Left lobe of liver (tissue), 2 donors: ENCODE measurements at places on chromosomes 5 and 9.

- peak; percentile 81 for DNase-seq
Measured at GRCh38 chr9:94976077-94976476, 249.6 kb downstream of the AOPEP start.

- DNase-seq = no peak
Measured at GRCh38 chr9:115462623-115463022, 344.7 kb upstream of the TNC start.

DNA sequence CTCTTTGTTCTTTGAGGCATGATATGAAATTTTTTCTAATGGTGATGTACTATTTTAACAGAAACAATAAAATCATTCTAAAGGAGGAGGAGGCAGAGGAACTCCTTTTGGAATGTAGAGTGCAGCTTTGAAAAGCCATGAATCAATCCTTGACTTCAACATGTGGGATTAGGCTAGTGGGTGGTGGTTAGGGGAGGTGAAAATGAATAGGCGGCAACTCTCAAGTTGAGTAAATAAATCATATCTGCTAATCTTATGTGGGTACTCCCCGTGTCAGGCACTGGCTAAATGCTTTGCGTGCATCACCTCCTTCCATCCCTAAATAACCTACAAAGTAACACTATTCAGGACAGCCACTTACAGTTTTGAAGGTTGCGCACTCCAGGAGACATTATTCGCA, 35.1 kb downstream of the FAM81B start:
- DNase-seq = no peak

- no peak for DNase-seq
Measured at GRCh38 chr9:110615498-110615897, 36.0 kb upstream of the SVEP1 start.

DNA sequence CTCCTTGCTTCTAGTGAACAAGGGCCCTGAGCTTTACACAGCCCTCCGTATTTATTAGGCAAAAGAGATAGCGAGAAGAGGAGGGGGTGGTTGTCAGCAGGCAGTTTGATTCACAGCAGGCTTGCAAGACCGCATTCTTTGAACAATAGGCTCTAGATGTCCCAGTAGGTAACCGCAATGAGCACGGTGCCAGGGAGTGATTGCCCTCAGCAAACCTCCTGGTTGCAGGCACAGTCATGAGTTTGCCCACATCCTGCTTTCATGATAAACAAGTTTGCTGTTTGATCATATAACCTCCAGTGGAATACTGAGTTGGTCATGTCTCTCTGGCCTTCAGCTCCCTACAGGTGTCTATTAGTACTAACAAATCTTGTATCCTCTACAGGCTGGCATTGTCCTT, 66.1 kb downstream of the CACNA1B start:
- no peak for DNase-seq

DNA sequence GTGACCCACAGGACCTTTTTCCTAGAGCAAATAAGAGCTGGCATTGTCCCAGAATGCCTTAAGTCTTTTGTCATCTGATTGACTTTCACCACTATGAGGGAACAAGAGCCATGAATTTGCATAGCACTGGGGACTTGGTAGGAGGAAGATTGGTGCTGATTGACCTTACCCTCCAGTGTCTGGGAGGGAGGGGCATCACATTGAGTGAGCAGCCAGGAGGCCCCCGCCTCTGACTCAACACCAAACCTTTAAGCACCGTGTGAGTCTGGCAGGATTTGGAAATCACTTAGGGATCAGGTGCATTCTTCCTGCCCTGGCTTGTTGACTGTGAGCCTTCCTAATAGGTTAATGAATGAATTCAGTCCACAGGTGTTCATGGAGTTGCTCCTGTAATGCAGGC, 40.7 kb downstream of the WNK2 start:
- DNase-seq = no peak

GRCh38 chr9:89077519-89077918, 86.3 kb downstream of the S1PR3 start:
- DNase-seq = no peak

DNA sequence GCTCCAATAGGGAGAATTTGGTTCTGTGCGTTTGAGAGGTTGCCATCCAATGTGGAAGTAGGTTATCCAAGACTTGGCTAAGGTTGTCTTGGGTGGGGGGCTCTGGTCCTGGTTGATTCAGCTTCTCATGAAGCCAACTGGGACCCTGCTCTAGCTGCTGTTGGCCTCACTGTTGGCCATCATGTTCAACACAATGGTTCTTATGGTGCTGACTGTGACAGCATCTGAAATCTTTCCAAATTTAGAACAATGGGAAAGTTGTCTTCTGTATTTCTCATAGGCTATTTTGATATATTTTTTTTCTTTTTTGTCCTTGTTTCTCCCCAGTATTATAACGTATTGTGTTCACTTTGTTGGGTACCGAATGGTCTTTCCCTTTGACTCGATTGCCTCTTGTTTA, 71.9 kb downstream of the GDNF start:
- no peak for DNase-seq

DNA sequence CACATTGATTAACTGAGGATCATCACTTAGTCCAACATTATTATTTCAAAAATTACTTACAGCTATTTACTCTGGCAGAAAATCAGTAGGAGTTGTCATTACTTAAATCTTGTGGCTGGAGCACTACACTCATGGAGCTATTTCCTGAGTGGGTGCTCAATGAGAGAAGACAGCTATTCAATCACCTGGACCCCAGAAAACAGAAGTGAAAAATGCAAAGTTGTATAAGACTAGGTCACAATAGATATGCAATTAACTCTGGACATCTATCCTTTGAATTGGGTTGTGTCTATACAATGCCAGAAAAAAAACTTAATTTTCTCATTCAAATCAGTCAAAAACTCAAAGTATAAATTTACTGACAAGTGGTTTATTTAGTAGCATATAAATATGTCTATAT, 340.9 kb downstream of the EFNA5 start:
- no peak for DNase-seq

- DNase-seq = no peak
Measured at GRCh38 chr9:85225180-85225579, 516.6 kb downstream of the AGTPBP1 start.

DNA sequence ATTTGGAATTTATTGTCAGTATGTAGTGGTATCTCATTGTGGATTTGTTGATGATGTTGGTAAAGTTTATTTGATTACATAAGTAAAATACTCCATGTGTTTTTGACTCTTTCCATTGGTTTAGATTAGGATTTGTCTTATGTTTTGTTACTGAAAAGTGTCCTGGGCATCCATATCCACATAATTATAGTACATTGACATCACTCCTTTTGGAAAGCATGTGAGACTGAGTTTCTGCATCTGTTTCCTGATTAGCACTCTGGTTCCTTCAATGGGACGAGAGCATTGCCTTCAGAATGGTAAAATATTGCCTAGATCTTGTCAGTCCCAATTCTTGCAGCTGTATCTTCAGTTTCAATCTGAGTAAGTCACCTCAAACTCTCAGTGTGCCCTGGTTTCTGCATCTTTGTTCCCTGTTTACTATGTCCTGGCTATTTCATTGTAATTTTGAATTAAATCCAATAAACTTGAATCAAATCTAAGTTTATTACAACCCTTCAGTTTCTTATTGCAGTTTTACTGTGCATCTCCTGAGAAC, 128.1 kb downstream of the FBXO38 start:
- no peak for DNase-seq
